ENCODE measurements at places on chromosomes 11 and 22.

DNA sequence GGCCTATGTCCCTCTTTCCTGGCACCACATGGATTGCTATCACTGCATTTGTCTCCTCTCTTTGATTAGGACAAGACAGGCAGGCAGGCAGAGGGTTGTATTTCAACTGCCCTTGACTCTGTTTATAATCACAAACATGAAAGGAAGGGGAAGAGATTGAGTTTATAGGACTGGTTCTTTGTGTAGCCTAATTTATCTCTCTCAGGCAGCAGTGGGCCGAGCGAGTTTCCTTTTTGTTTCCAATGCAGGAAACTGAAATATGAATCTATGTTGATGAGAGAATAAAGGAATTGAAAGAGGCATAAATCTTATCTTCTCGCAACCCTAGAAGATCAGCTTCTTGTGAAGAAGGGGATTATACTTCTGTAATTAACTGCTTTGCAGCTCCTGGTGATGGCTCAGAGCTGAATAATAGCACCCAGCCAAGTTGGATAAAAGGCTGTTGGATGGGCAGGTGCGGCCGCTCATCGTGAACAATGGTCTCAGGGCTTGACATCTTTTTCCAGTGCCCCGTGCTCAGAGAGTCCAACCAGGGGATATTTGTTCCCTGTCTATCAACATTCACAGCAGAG, 80.6 kb upstream of the SYT13 start:
- DNase-seq, result no peak

- DNase-seq, result no peak
These were observed 44.9 kb downstream of the LRRC32 start for GRCh38 chr11:76625472-76626186.

DNA sequence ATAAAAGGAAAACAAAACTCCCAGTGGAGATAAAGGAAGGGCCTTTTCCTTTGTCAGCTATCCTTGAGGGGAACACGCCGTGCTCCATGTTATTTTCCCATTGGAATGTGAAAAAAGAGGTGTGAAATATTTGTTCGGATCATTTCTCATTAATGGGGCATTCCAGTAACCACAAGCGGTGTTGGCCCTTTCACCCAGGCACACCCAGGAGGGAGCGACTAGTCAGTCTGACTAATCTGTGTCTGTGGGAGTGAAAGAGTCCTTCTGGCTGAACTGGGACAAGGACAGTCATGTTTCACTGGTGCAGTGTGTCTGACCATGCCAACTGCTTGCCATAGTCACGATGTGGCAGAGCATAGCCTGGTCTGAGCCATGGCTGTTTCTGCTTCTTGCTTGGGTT, 13.0 kb upstream of the MYEOV start:
- DNase-seq, result peak; percentile 62

- no peak for DNase-seq
These were observed 4274.9 kb upstream of the OR11H1 start for GRCh38 chr22:11253000-11253511.
